ENCODE measurements at places on chromosomes 4 and X. TPM values are rescaled to one million over a fixed set of nuclear protein-coding genes. Genes with fewer than 3 reads are reported as not detected.

USP17L17 gene
- not detected for total RNA-seq

CTAG2 gene
- total RNA-seq, result not detected

FGFBP2 gene
- total RNA-seq, result not detected

AFM gene
- not detected for total RNA-seq

LANCL3 gene
- 2.2 TPM for total RNA-seq

POF1B gene
- total RNA-seq, result 24.1 TPM

TAF7L gene
- total RNA-seq, result not detected

ADGRA3 gene
- 63.2 TPM for total RNA-seq

MAGEA9B gene
- not detected for total RNA-seq

JCHAIN gene
- total RNA-seq, result not detected

MAGEC1 gene
- not detected for total RNA-seq

TCEAL7 gene
- not detected for total RNA-seq

TLR10 gene
- total RNA-seq, result not detected

FAM9C gene
- total RNA-seq, result not detected

CT45A3 gene
- not detected for total RNA-seq

TRPC5OS gene
- total RNA-seq, result not detected

SRPK3 gene
- total RNA-seq, result 0.14 TPM

SLC25A31 gene
- total RNA-seq, result not detected

CTAG1B gene
- not detected for total RNA-seq

COL25A1 gene
- not detected for total RNA-seq

RGN gene
- not detected for total RNA-seq

POU4F2 gene
- not detected for total RNA-seq

CPZ gene
- not detected for total RNA-seq

CCDC160 gene
- total RNA-seq, result 1.0 TPM

CLDN22 gene
- total RNA-seq, result not detected

GRIA2 gene
- total RNA-seq, result not detected

ETDA gene
- total RNA-seq, result not detected

GYPB gene
- total RNA-seq, result not detected

CCDC110 gene
- not detected for total RNA-seq

SOD3 gene
- total RNA-seq, result 33.7 TPM

PWWP3B gene
- total RNA-seq, result not detected

TEX11 gene
- total RNA-seq, result not detected

TNIP2 gene
- 18.7 TPM for total RNA-seq

SMPX gene
- not detected for total RNA-seq

RRH gene
- 0.34 TPM for total RNA-seq

CYSLTR1 gene
- total RNA-seq, result not detected

PQBP1 gene
- total RNA-seq, result 113 TPM

SPP1 gene
- total RNA-seq, result 1,002 TPM
